ENCODE measurements at places on chromosomes 2 and 18. TPM values are rescaled to one million over a fixed set of nuclear protein-coding genes. Genes with fewer than 3 reads are reported as not detected.

Gene EMILIN1
- 41.1 TPM for total RNA-seq

DNA sequence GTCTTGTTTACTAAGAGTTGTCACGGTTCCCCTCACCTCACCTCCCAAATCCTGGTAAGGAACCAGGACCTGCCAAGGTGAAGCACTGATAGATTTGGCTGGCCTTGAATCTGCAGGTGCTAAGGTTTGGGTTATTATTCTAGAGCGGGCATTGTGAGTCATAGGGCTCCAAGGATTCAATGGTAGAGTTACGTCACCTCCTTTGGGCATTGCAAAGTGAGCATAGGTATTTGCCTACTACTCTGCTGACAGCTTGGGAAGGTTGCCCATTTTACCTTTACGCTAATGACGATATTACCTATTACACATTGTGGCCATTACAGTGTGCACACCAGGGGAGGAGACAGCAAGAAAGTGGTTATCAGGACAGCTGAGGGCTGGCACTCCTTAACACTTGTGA, 59.3 kb downstream of the SETBP1 start:
- no peak for DNase-seq

GRCh38 chr2:35989503-35989902, 366.1 kb upstream of the CRIM1 start:
- DNase-seq: no peak

Gene SCN3A
- 1.1 TPM for total RNA-seq

GRCh38 chr2:67260343-67261277, 136.5 kb upstream of the ETAA1 start:
- peak; percentile 68 for DNase-seq

Gene SCYGR7
- total RNA-seq: not detected

GRCh38 chr2:159195697-159196096, 90.8 kb downstream of the WDSUB1 start:
- peak; percentile 42 for DNase-seq

Gene CACNB4
- 0.32 TPM for total RNA-seq

Gene FMNL2
- total RNA-seq: 11.3 TPM

Gene CYS1
- total RNA-seq: 3.5 TPM

GRCh38 chr18:46418663-46419260, 238.3 kb downstream of the LOXHD1 start:
- DNase-seq: peak; percentile 66

Gene KLHL41
- total RNA-seq: 92.0 TPM

- DNase-seq: no peak
Measured at GRCh38 chr2:222795450-222796357, 65.1 kb upstream of the ACSL3 start.

Gene SLC11A1
- total RNA-seq: 8.5 TPM

- no peak for DNase-seq
Measured at GRCh38 chr2:23460228-23460627, 75.2 kb downstream of the KLHL29 start.

Gene TUBB8B
- not detected for total RNA-seq
